EL (cell line): ENCODE measurements at places on chromosomes 13 and 19.
A peak's percentile ranks its signal among the peaks of the same experiment; 100 is the strongest.

DNA sequence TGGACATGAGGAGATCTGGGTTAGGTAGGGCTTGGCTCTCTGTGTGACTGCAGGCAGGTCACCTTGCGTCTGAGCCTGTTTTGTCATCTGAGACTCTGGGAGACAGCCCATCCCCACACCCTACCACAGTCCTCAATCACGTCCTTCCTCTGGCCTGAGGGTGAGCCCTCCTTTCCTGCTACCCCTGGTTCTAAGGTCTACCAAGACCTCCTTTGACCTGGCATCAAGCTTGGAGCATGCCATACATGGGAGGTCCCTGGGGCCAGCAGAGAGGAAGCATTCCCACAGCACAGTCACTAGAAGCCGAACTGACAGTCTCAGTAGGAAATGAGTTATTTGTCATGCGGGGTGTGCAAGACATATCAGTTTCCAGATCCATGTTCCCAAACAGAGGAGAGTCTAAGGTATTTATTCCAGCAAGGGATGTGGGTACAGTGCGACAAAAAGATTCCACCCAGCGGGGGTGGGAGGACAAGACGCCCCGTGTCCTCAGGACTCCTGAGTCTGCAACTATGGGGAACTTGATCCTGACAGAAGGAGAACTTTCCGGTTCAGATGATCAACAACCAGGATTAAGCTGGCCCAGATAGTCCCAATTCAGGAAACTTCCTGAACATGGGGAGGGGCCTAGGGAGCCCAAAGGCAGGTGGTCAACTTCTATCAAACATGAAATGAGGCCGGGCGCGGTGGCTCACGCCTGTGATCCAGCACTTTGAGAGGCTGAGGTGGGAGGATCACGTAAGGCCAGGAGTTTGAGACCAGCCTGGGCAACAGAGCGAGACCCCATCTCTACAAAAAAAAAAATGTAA, 9.5 kb downstream of the ARRDC2 start:
- DNase-seq: no peak

DNA sequence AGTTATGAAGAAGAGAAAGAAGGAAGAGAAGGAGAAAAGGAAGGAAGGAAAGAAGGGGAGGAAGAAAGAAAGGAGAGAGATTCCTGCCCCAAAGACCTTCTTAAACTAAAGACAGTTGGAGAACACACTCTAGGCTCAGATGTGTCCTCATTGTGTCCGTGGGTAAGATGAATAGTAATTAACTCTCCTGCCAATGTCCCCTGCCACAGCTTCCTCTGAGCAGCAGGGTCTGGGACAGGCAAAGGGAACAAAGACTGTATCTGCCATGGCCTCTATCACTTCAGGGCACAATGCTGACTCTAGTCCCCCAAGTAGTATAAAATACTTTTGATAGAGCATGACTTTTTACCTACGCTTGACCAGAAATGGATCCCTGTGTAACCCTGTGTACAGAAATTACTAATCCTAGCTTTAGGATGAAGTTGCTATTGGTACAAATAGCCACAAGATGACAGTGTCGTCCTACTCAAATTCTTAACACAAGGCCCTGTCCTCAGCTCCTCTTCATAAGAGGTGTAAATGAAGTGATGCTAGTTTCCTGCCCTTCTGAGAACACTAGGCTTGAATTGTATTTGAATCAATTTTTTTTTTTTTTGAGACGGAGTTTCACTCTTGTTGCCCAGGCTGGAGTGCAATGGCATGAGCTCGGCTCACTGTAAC, 186.2 kb upstream of the GPR12 start:
- DNase-seq: peak; percentile 56

DNA sequence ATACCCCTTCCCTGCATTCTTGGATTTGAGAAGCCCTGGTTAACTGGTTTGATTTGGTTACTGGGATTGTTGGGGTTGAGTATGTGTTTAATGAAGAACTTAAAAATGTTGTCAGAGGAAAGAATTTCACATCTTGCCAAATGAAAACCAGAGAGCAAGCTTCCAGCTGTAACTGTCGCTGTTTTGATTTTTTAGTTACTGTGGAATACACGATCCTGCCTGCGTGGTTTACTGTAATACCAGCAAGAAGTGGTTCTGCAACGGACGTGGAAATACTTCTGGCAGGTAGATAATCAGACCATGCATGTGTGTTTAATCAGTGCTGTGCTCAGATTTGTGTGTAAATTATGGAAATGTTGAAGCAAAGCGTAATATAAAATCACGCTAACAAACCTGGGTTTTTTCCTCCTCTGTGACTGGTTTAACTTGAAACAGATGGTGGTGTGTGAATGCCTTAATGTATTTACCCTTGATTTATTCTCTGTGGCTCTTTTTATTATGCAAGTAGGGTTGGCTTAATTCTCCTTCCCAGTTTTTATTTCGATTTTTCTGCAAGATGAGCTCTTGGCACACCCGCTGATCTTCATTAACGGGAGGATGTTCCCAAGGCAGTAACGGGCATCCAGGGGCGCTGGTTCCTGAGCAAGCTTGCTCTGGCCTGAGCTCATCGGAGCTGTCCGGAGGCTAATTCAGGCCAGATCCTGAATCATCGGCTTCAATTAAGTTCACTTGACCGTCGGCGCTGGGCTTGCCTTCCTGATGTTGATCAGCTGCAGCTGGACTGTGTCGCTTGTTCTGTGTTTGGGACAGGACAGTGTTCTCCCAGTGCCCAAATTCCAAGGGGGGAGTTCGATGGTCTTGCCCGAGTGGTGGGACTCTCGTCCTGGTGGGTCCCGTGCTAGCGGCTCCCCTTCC, 16.0 kb downstream of the UPF1 start:
- peak; percentile 56 for DNase-seq

DNA sequence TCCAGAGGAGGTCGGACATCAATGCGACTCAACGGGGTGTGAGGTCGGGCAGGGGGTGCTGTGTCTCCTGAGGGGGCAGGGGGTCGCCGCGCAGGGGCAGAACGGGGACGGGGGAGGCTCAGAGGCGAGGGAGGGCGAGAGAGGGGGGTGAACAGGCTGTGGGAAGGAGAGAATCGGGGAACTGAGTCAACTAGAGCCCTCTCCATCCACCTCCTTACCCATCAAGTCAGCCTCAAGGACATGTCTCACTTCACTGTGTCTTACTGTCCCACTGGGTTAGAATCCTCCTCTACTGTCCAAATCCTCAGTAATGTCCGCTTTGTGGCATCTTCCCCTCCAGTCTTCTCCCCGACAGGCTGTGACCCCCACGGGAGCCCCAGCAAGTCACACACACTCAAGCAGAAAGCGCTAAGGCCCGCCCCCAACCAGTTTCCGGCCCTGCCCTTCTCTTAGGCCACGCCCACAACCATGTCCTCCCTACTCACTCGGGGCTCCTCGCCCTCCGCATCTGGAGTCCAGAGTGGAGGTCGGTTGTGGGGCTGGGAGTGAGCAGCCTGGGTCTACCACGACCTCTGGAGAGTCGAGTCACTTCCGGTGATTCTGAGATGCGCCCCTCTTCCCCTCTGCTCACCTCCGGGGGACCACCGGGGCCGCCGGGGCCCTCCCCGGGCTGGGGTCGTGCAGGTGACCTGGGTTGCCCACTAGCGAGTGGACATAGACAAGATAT, 9.3 kb downstream of the PLEKHA4 start:
- DNase-seq: no peak

- DNase-seq: no peak
Observed at GRCh38 chr19:31296741-31297390, 52.4 kb downstream of the TSHZ3 start.

DNA sequence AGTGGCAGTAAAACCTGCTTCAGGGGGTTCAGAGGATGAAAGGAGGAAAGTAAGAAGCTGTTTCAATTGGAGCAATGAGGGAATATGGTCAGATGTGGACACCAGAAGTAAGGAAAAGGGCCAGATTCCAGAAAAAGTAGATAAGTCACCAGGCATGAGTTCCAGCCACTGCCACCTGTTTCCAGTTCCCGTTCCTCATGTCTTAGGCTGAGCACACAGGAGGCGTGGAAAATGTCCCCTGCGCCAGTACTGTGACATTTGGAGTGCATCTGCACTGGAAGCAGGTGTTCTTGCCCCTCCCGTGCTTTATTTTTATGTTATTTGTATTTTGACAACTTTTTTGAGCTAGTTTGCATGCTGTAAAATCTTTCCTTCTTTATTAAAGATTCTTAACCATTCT, 25.3 kb downstream of the LMO7 start:
- DNase-seq: no peak

DNA sequence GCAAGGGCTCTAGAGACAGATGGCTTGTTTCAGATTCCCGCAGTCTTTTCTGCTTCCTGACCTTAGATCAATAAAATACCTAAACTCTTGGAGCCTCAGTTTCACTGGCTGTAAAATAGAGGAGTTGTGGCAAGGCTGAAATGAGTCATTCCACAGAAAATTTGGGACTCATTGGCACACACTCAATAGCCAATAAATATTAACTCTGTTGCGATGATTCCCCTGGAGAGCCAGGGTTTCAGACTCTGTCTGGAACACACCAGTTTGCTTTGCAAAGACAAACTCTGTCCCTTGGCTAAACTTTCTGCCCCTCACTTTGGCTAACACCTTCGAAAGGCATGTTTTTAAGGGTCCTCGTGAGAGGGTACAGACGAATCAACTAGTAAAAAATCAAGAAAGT, 18.1 kb upstream of the UBE2L5 start:
- DNase-seq: no peak

DNA sequence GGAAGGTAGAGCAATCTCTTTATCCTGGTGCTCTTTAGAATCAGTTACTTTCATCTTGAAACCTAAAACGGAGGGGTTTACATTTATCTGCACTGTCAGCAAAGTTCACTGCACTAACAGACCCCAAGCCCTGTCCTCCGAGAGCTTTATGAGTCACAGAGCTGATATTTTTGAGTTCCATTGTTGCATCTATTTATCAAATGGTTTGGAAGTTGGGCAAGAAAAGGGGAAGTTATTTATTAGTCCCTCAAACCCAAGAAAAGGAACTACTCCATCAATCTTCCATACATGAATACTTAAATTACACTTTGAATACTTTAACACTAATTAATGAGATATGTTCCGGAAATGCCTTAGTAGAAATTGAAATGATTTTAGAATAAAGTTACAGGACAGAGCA, 55.5 kb downstream of the EDNRB start:
- no peak for DNase-seq

GRCh38 chr13:24148414-24149235, 11.9 kb upstream of the SPATA13 start:
- peak; percentile 97 for DNase-seq

DNA sequence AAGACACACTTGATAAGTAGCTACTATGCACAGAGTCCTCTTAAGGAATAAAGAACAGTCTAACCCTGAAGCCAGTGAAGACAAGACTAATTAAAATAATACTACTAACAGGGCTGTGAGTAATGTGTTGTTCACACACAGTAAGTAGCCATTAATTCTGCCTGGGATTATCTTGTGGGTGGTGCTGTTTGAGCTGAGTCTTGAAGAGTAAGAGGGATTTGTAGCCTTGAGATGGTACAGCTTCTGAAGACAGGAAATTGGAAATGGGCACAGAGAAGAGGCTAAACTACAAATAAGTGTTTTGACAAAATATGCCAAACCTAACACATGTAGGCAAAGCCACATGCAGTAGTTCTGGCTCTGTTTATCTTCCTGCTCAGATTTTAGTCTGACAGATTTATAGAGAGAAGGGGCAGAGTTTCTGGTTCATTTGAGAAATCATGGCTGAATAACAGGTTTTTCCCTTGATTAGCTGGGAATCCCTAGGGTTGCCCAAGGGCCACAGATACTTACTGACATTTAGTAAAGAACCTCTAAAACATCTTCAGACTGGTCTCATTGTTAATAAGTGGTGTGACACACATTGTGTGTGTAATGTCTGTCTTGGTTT, 38.0 kb downstream of the ITGBL1 start:
- DNase-seq: peak; percentile 41

GRCh38 chr13:81184556-81185265, 843.8 kb upstream of the SPRY2 start:
- no peak for DNase-seq

GRCh38 chr19:45166723-45167252, 6.0 kb upstream of the NKPD1 start:
- DNase-seq: no peak

DNA sequence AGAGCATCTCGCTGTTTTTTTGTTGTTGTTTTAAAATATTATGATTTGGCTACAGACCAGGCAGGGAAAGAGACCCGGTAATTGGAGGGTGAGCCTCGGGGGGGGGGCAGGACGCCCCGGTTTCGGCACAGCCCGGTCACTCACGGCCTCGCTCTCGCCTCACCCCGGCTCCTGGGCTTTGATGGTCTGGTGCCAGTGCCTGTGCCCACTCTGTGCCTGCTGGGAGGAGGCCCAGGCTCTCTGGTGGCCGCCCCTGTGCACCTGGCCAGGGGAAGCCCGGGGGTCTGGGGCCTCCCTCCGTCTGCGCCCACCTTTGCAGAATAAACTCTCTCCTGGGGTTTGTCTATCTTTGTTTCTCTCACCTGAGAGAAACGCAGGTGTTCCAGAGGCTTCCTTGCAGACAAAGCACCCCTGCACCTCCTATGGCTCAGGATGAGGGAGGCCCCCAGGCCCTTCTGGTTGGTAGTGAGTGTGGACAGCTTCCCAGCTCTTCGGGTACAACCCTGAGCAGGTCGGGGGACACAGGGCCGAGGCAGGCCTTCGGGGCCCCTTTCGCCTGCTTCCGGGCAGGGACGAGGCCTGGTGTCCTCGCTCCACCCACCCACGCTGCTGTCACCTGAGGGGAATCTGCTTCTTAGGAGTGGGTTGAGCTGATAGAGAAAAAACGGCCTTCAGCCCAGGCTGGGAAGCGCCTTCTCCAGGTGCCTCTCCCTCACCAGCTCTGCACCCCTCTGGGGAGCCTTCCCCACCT, 183.3 kb downstream of the KDM4B start:
- no peak for DNase-seq

DNA sequence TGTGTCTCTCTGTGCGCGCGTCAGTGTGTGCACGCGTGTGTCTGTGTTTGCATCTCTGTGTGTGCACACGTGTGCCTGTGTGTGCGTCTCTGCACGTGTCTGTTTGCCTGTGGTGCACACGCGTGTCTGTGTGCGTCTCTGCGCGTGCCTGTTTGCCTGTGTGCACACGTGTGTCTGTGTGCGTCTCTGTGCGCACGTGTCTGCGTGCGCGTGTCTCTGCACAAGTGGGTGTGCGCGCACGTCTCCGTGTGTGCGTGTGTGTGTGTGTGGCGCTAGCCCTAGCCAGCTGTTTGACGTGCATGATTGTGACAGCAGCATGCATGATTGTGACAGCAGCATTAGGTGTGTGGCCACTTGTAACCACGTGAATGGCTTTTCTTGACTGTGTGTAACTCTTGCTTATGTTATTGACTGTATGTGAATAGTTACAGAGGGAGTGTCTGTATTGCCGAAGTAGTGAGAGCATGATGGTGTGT, 31.1 kb downstream of the ZNF146 start:
- DNase-seq: no peak

- DNase-seq: no peak
Observed at GRCh38 chr13:100063906-100064305, 25.0 kb upstream of the PCCA start.

DNA sequence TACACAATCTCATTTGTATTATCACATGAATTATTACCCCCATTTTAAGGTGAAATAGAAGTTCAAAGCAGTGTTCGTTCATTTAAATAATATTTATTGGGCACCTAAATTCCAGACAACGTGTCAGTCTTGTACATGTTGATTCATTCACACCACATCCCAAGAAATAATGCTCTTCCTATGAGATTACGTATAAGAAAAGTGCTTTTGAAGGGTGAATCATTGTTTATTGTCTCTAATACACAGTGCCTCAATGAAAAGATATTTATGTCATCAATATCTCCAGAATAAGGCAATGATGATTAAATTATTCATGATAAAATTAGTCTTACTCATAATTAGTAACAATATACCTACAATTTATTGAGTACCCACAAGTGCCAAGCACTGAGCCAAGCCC, 35.6 kb downstream of the CLDN10 start:
- DNase-seq: no peak
